ENCODE measurements at places on chromosomes 4 and X. TPM values are rescaled to one million over a fixed set of nuclear protein-coding genes. Genes with fewer than 3 reads are reported as not detected.
A peak's percentile ranks its signal among the peaks of the same experiment; 100 is the strongest.

GRCh38 chr4:48836658-48837057 is 5.8 kb downstream of the OCIAD1 start:
- DNase-seq = no peak

F11 gene
- polyA plus RNA-seq = not detected

SH3D19 gene
- polyA plus RNA-seq = 2.6 TPM

DNA sequence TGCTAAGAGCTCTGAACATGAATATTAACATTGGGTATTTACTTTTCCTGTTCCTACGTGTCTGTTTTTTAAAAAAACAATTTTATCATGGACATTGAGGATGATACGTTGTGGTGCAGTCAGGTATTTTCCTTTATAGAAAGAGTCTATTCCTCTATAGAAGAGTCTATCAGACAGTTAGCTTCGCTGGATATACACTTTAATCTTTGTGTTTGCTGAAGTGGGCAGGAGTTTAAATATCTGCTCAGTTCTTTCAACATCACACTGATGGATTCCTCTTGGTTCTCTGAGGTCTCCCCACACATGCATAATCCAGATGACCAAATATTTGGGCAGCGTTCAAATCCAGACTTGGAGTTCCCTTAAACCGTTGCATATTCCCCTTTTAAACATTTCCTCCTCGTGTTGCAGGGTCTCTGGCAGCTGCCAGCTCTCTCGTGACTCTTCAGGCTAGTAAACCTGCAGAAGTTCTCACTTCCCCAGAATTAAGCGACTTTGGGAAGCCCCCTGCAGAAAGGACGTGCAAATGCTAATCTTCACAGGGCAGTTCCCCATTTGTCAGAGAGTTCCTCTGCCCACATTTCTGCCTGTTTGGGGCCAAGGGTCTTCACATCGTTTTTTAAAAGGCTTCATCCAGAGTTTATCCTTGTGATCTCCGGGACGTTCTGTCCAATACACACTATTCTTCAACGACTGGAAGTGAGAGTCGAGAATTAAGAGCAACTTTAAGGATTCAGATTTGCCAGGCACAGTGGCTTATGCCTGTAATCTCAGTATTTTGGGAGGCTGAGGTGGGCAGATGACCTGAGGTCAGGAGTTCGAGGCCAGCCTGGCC is 20.5 kb upstream of the DHRSX start:
- no peak for DNase-seq

HPF1 gene
- polyA plus RNA-seq = 12.2 TPM

GRCh38 chr4:56728512-56728911 is 47.4 kb upstream of the HOPX start:
- no peak for DNase-seq

GRCh38 chr4:185039508-185040273 is 21.4 kb downstream of the HELT start:
- peak; percentile 77 for DNase-seq

DNA sequence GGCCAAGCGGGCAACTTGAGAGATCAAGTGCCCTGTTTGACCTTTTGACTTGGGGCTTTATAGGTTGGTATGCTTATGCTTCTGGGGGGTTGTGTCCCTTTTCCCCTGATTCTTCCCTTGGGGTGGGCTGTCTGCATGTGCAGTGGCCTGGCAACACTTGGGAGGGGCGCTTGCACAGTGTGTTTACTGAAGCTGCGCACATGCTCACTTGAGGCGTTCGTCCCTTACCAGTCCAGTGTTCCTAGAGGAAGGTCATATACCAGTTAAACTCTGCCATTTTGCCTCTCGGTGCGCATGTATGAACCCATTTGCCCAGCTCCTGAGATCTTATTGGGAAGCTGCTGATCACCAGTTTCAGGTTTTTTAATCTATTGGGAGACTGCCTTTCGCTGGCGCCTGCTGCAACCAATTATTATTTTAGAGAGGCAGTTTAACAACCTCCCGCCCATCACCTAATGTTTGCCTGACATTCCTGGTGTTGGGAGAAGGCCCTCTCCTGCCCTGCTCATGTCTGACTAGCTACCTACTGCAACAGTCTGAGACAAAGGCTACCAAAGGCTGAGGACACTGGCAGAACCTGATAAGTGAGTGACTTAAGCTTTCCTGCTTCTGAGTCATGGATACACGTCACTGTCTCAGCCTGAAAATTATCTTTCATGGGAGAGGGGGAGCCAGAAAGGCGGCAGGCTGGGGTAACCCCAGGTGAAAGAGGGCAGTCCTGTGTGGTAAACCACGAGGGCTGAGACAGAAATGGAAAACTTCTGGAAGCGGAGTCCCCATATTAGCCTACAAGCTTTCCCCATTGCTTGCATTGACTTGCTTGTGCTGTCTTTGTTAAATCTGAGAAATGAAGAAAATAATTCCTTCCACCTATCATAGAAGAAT is 97.6 kb downstream of the CPE start:
- DNase-seq = no peak

DNA sequence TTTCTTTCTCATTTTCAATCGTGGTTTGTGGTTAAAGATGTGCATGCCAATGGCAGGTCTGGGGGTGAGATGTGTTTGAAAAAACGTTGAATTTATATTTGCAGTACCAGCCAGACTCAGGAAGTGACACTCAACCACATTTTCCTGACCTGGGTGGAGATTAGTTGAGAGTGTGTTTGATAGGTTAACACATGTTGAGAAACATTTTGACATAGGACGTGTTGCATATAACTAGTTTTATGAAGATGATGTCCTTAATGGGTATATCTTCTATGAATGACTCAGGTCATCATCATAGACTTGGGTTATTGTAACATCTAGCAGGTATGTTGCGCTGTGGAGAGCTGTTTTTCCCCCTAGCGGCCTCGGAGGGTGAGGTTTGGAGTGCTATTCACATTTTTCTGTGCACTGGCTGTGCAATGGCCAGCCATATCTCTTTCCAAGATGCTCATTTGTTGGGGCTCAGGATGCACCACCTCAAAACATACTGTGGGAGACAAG is 21.7 kb upstream of the CD38 start:
- DNase-seq = no peak

DNA sequence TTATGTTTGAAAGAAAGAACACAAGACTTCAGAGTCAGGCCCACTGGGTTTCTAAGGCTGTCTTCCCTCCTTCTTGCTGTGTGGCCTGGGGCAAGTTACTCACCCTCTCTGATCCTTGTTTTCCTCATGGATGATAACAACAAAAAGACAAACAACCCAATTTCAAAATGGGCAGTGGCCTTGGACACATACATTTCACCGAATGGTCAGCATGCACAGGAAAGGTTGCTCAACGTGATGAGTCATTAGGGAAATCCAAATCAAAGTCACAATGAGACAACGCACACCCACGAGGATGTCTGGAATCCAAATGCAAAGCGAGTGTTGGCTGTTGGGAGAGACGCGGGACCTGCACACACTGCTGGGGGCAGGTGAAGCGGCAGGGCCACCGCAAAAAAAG is 50.8 kb upstream of the PPP2R2C start:
- DNase-seq = no peak

DNA sequence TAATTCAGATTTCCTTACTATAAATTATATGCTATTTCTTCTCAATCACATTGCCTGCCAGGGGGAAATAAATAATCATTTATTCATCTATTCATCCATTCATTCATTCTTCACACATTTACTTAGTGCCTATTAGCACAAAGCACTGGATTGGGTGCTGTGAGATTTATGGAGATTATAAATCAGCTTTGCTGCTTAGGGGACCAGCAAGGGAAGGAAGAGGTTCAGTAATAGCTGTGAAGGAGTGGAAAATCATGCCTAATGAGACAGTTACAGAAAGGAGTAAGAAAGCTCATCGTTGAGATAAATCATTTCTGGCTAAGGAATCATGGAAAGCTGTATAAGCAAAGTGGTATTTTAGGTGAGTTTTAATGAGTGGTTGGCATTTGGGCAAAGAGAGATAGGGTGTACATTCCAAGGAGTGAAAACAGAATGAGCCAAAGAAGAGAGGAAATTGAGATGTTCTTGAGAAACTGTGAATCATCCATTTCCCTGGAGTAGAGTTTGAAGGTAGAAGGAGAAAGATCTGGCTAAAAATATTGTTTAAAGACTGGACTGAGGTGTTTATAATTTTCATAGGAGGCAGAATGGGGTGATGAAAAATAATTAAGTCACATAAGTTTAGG is 9.6 kb downstream of the ARSJ start:
- no peak for DNase-seq

- no peak for DNase-seq
Observed at GRCh38 chr4:173277340-173277739, 56.8 kb downstream of the HMGB2 start.

GRCh38 chr4:88003261-88003660 is 4.2 kb upstream of the PKD2 start:
- DNase-seq = no peak

- DNase-seq = no peak
Observed at GRCh38 chr4:20326977-20327376, 75.3 kb downstream of the SLIT2 start.

- DNase-seq = no peak
Observed at GRCh38 chr4:3808597-3808996, 42.4 kb downstream of the ADRA2C start.

CCDC158 gene
- polyA plus RNA-seq = not detected

DNA sequence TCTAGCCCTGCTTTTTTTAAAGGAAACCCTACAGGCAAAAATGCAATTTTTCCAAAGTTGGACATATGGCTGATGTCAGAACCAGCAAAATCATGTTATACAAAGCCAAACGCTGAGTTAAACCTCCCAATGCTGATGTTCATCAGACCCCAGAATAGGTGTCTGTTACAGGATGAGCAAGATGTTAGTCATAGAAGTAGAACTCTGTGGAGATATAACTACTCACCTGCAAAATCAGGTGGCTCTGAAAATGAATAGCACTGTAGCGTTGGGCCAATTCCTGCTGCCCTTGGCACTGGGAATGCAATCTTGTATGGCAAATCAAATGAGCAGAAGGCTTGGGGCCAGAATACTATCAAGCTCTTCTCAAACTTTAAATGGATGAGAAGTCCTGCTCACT is 634.1 kb downstream of the RPA4 start:
- DNase-seq = no peak

- no peak for DNase-seq
Observed at GRCh38 chrX:13126775-13127174, 82.4 kb upstream of the FAM9C start.

- no peak for DNase-seq
Observed at GRCh38 chr4:2924765-2925301, 38.4 kb downstream of the NOP14 start.

PAGE1 gene
- polyA plus RNA-seq = not detected

- DNase-seq = no peak
Observed at GRCh38 chr4:18390655-18391353, 369.2 kb upstream of the LCORL start.

DNA sequence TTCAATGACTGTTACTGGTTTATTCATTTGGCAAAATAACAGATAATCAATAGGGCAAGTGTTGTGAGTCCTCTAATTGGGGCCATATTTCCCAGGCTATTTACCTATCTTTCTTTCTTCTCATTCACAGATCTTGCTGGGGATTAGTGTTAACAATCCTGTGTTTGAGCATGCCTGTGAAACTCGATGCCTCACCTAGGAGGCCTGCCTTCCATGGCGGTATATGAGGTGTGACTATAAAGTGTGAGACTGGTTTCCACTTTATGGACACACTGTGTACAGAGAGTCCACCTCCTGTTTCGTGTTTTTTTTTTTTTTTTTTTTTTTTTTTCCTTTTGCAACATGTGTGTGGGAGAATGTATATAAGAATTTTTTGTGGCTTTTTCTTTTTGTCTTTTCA is 199.3 kb downstream of the BMPR1B start:
- DNase-seq = no peak

- no peak for DNase-seq
Observed at GRCh38 chr4:3464911-3465697, 2.0 kb downstream of the DOK7 start.

- no peak for DNase-seq
Observed at GRCh38 chr4:76380561-76380960, 40.4 kb downstream of the CCDC158 start.

GRCh38 chr4:174714393-174715211 is 114.4 kb downstream of the GLRA3 start:
- no peak for DNase-seq

TASL gene
- not detected for polyA plus RNA-seq

GRCh38 chr4:65450899-65451298 is 219.4 kb downstream of the EPHA5 start:
- no peak for DNase-seq

- DNase-seq = peak; percentile 37
Observed at GRCh38 chrX:12894074-12895030, 12.1 kb upstream of the TLR8 start.

NPY5R gene
- polyA plus RNA-seq = not detected

All from brain (organoid and tissue), 16 donors.